ENCODE measurements at places on chromosomes 2 and 18. TPM values are rescaled to one million over a fixed set of nuclear protein-coding genes. Genes with fewer than 3 reads are reported as not detected.

- peak; percentile 70 for DNase-seq
These were observed 18.8 kb downstream of the COX7A2L start for GRCh38 chr2:42342061-42342794.

- DNase-seq = no peak
These were observed 75.9 kb downstream of the VSNL1 start for GRCh38 chr2:17616405-17616804.

The NCOA1 gene
- total RNA-seq = 8.2 TPM

DNA sequence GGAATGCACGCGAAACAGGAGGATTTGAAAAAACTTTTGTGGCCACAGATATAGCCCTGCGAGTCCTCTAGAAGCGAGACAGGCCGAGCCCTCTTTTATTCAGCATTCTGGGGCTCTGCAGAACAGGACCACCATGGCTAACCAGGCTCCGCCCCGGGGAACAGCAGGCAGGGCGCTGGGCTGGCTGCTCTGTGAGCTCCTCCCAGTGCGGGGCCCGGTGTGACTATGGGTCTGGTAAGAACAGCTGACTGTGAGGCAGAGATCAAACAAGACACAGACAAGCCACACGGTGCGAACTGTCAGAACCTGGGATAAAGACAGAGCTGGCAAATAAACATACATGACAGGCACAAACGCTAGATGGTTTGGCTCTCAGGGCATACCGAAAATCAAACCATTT, 15.5 kb downstream of the PXDN start:
- DNase-seq = peak; percentile 64

Measured in PC-3 (cell line).